ENCODE measurements at places on chromosomes 3 and 15.

DNA sequence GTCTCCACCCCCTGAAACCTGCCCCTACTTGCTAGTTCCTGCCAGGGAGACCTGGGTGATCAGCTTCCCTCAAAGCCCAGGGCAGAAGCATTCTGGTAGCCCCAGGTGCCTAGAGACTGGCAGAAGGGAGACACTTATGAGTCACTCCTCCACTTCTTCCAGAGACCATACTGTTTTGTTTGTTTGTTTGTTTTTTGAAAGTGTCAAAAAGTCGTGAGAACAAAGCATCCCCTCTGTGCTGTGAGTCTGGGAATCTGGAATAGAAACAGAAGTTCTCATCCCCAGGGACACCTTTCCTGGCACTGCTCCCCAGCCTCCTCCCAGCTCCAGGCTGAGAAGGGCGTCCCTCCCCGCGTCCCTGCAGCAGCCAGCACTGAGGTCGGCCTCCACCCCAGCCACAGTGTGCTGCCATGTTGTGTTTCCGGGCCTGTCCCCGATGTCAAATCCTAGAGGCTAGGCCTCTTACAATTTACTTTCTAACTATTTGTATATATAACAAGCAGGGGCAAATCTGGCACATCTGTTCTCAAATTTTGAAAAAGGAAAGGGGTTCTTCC is 573.0 kb downstream of the RBMS3 start:
- DNase-seq, result no peak

DNA sequence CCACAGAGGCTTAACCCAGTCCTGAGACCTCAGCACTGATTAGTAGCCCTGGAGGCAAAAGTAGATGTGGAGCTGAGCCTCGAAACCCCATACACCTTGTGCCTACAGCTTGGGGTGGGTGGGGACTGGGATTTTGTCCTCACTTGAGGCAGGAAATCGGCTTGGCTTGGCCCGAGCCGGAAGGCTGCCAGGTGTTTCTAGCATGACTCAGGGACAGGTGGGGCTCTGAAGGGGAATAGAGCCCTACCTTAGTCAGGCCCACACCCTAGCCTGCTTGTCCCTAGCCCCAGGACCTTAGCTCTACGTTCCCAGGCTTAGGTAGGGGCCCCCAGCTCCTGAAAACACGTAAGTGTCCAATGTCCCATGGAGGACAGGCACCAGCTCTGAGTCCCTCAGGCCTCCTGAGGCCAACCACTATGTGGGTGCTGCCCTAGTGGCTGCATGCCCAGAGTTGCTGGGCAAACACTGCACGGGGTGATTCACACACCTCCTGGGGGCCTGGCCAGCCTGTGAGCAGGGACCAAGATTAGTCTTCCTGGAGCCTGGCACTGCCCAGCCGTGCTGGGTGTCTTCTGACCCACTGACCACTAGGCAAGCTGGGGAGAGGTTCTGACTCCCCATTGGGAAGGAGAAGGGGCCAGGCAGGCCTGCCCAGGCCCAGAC is 3.1 kb downstream of the MST1R start:
- DNase-seq, result no peak

GRCh38 chr3:171592786-171593185 is 132.6 kb upstream of the TNIK start:
- DNase-seq, result no peak

DNA sequence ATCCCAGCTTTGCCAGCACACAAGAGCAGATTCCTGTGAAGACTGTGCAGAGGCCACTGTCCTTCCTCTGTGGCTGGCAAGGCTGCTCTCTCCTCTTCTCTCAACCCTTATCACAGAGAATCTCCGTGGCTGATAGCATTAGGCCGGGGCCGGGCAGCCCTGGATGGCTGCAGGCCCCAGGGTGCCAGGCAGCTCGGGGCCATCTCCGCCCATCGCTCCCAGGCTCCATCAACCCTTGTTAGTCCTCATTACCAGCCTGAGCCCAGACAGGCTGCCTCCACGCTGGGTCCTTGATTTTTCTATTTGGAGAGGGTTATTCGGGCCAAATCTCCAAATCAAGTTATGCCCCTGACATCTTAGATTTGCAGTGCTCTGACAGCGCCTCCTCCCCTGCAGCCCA is 39.1 kb downstream of the MRPL46 start:
- no peak for DNase-seq

GRCh38 chr15:43253431-43254403 is 13.0 kb downstream of the TGM5 start:
- DNase-seq, result peak; percentile 76

GRCh38 chr3:16961621-16962205 is 77.0 kb downstream of the PLCL2 start:
- DNase-seq, result no peak

GRCh38 chr15:42549741-42550392 is 1.2 kb downstream of the HAUS2 start:
- no peak for DNase-seq

DNA sequence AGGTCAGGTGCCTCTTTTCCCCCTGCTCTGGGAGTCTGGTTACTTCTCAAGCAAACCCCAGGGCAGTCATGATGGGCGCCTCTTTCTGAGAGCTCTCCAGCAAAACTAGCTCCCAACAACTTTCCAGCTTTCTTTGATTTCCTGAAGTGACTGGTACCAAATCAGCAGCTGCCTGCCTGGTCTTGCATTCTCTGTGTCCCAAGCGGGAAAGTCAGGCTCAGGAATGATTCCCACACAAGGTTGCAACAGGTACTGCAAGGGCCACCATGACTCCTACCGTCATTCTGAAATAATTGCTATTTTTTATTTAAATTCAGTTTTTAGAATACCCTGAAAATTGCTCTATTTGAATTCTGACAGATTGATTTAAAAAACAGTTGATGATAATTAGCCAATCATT is 658.7 kb downstream of the SQOR start:
- DNase-seq, result no peak

DNA sequence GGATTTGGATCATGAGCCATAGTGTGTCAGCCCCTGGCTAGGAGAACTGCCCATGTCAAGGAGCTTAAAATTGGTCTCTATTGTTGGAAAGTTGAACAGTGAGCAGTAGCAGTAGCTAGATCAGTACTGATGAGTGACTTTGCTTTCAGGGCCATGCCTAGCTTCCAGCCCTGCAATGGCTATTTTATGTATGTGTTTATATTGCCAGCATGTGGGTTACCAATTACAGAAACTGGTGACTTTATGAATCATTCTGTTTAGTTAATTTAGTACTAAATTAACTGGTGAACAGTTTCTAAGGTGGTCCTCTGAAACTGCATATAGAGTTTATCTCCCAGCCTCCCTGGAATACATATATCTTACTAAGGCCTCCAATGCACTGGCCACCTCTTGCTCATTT is 908.1 kb upstream of the ALCAM start:
- DNase-seq, result no peak

- DNase-seq, result no peak
These were observed 35.2 kb downstream of the ETV5 start for GRCh38 chr3:186073641-186074040.

GRCh38 chr15:23074684-23075083 is 35.3 kb upstream of the TUBGCP5 start:
- no peak for DNase-seq

DNA sequence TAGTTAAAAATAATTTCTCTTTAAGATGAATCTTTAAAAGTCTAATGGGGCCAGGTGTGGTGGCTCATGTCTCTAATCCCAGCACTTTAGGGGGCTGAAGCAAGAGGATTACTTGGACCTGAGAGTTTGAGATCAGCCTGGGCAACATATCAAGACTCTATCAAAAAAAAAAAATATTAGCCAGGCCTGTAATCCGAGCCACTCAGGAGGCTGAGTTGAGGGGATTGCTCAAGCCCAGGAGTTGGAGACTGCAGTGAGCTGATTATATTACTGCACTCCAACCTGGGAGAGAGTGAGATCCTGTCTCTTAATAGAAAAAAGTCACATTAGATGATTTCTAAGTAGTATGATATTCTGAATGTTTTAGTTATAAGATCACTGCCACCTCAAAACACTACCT is 322.0 kb upstream of the MANF start:
- no peak for DNase-seq

DNA sequence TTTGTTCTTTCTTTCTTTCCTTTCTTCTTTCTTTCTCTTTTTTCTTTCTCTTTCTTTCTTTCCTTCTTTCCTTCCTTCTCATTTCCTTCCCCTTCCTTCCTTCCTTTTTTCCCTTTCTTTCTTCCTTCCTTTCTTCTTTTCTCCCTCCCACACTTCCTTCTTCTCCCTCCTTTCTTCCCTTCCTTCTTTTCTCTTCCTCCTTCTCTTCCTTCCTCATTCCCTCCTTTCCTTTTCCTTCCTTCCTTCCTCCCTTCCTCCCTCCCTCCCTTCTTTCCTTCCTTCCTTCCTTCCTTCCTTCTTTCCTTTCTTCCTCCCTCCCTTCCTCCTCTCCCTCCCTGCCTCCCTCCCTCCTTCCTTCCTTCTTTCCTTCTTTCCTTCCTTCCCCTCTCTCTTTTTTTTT is 755.7 kb upstream of the GRM7 start:
- no peak for DNase-seq

DNA sequence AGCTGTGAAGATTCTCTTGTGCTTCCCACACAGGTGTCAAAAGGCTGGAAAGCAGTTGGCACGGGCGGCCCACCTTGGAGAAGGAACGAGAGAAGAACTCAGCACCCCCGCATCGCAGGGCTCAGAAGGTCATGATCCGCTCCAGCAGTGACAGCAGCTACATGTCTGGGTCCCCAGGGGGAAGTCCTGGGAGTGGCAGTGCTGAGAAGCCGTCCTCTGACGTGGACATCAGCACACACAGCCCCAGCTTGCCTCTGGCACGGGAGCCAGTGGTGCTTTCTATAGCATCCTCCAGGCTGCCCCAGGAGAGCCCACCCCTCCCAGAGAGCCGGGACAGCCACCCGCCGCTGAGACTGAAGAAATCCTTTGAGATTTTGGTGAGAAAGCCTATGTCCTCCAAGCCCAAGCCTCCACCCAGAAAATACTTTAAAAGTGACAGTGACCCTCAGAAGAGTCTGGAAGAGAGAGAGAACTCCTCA is 31.4 kb downstream of the STARD5 start:
- DNase-seq, result no peak

DNA sequence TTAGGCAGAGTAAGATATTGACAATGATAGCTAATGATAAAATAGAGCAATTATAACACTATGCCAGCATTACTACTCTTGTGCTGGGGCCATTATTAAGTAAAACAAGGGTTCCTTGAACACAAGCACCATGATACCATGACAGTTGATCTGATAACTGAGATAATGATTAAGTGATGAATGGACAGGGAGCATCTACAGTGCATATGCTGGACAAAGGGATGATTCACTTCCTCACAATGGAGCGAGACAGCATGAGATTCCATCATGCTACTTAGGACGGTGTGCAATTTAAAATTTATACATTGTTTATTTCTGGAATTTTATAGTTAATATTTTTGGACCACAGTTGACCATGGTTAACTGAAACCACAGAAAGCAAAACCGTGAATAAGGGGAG is 156.6 kb downstream of the FHIT start:
- no peak for DNase-seq

GRCh38 chr3:146464005-146464595 is 5.3 kb downstream of the PLSCR2 start:
- no peak for DNase-seq

DNA sequence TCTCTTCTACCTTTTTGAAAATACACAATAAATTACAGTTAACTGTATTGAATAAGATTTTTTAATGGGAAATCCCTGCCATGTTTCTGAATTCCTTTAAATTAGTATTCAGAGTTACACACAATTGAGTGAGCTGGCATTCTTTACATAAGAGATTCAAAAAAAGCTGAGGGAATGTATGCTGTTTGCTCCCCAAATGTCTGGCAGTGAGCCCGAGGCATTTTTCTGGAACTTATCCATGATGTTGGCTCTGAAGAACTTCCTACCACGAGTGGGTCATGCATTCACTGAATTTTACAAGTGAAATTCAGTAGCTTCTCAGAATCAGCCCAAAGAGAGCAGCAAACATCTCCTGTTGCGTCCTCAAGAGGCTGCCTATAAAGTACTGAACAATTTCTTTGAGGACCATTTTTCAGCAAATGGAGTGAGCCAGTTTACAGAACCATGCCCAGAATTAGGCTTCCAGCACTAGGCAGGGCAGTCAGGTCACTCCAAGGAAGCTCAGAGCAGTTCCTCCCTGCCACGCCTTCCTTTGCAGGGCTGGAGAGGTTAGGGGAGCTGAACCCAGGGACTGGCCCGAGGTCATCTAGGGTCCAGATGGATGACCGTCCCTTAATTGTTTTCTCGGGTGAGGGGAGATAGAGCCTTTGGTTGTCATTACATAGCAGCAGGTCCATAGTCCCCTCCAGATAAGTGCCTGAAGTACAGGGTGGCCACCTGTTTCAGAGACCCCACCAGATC is 21.2 kb downstream of the GABRA5 start:
- no peak for DNase-seq

DNA sequence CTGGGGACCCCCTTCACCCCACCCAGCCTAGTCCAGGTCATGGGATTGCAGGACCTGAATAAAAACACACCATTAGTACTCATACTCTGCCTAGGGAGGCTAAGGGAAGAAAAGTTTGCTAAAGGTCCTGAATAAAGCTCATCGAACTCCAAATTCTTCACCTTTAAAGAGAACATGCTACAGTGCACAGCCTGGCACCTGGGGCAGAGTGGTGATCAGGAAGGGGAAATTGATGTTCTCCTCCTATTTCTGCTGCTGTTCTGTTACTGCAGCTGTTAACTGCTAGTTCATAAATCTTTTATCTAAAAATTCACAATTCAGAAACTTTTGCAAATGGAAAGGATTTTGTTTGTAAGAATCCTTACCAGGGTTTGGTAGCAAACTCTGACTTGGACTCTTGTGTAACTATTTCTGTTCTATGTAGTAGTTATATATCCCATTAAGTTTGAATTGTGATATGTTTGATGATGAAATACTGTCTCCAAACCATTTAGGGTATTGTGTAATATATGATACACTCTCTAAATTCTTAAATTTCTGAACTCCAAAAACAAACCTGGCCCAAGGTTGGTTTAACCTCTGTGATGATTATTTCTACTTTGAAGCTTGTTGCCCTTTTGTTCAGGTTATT is 27.9 kb downstream of the MCTP2 start:
- no peak for DNase-seq

DNA sequence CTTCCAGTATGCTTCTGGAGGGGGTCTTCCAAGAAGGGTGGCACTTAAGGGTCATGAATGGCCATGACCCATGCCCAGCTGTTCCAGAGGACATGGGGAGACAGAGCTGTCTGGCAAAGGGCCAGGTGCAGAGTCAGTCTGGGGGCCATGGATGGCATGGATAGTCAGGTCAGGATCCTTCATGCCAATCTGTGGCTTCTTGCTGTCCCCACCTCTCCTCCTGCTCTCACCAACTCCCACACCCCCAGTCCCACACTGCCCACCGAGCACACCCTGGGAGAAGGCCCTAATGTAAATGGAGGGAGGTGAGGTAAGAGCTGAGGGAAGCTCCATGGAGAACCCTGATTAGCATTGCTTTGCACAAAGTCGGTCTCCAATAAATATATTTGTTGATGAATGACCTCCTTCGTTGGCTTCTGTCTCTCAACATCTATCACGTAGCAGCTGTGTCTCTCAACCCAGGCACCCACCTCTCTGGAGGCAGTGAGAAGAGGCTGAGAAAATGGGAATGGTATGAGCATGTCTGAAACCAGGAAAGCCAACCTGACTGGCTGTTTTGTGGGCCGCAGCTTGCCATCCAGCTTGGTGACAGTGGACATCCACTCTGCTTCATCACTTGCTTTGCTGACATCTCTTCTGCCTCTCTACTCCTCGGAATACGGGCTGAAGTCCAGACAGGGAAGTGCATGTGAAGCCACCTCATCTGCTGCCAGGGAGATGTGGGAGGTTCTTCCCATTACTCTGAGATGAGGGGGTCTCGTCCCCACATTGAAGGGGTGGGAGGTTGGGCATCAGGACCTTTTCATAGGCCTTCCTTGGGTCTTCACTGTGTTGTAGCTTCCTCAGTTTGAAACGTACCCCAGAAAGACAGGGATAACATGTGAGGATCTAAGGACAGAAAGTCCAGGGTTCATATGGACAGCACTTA is 37.7 kb upstream of the RAB6B start:
- DNase-seq, result no peak

GRCh38 chr3:65078748-65079147 is 390.9 kb upstream of the ADAMTS9 start:
- DNase-seq, result no peak
